ENCODE measurements at places on chromosomes 13 and 19. TPM values are rescaled to one million over a fixed set of nuclear protein-coding genes. Genes with fewer than 3 reads are reported as not detected.

The TTC9B gene
- 0.17 TPM for total RNA-seq

The GRIK5 gene
- total RNA-seq, result 0.66 TPM

The ZNF543 gene
- 9.9 TPM for total RNA-seq

The DZIP1 gene
- total RNA-seq, result 52.7 TPM

The KRTDAP gene
- not detected for total RNA-seq

The RFXAP gene
- 1.3 TPM for total RNA-seq

The CASP14 gene
- not detected for total RNA-seq

The DCT gene
- 0.17 TPM for total RNA-seq

Measured in smooth muscle cell of trachea (primary cell).